ENCODE measurements at places on chromosomes 4 and X. TPM values are rescaled to one million over a fixed set of nuclear protein-coding genes. Genes with fewer than 3 reads are reported as not detected.

DAPP1 gene
- total RNA-seq, result 38.8 TPM

HELT gene
- not detected for total RNA-seq

FAM184B gene
- total RNA-seq, result not detected

DNA sequence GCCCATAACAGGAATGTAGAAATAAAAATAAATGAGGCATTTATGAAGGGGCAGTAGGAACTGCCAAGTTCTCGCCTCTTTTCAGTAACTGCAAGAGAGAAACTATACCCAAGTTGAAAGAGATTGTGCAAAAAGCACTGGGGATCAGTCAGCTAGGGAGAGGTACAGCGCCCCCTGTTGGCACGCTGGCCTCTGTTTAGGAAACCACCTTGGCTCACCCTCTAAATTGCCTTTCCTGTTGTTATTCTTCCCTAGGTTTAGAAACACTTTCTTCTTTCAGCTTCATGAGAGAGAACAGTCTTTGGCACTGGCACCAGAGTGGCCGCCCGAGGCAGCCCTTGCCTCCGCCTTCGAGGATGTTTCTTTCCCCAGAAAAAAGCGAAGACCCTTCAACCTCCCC, 348.5 kb downstream of the MID1IP1 start:
- DNase-seq, result peak; percentile 20

- no peak for DNase-seq
Measured at GRCh38 chr4:67288964-67289363, 256.3 kb downstream of the CENPC start.

- DNase-seq, result no peak
Measured at GRCh38 chr4:7382634-7383014, 52.1 kb downstream of the PSAPL1 start.

- no peak for DNase-seq
Measured at GRCh38 chr4:181278941-181279340, 964.3 kb upstream of the TENM3 start.
